ENCODE measurements at places on chromosomes 3 and 15. TPM values are rescaled to one million over a fixed set of nuclear protein-coding genes. Genes with fewer than 3 reads are reported as not detected.

The MYZAP gene
- 1.3 TPM for total RNA-seq

The FBXW12 gene
- not detected for total RNA-seq

The LRRC31 gene
- total RNA-seq, result not detected

The SMCO1 gene
- total RNA-seq, result not detected

The PLA2G4D gene
- total RNA-seq, result not detected

The LYSMD4 gene
- total RNA-seq, result 7.2 TPM

The ITPKA gene
- total RNA-seq, result 3.5 TPM

The ADCY5 gene
- total RNA-seq, result not detected

The WNT7A gene
- total RNA-seq, result not detected

The STAC gene
- 0.14 TPM for total RNA-seq

The CLDN18 gene
- not detected for total RNA-seq

The LRRK1 gene
- total RNA-seq, result 13.7 TPM

Measured in placental pericyte (primary cell).